ENCODE measurements at places on chromosomes 1 and 21.

- no peak for DNase-seq
These were observed 11.6 kb downstream of the CAMK2N1 start for GRCh38 chr1:20474333-20474975.

GRCh38 chr1:67611846-67612245 lies 73.2 kb upstream of the GADD45A start:
- no peak for DNase-seq

- DNase-seq, result no peak
These were observed 188.3 kb downstream of the NRIP1 start for GRCh38 chr21:14876524-14876840.

GRCh38 chr1:246724731-246725095 lies 504 bp downstream of the SCCPDH start:
- peak; percentile 46 for DNase-seq

DNA sequence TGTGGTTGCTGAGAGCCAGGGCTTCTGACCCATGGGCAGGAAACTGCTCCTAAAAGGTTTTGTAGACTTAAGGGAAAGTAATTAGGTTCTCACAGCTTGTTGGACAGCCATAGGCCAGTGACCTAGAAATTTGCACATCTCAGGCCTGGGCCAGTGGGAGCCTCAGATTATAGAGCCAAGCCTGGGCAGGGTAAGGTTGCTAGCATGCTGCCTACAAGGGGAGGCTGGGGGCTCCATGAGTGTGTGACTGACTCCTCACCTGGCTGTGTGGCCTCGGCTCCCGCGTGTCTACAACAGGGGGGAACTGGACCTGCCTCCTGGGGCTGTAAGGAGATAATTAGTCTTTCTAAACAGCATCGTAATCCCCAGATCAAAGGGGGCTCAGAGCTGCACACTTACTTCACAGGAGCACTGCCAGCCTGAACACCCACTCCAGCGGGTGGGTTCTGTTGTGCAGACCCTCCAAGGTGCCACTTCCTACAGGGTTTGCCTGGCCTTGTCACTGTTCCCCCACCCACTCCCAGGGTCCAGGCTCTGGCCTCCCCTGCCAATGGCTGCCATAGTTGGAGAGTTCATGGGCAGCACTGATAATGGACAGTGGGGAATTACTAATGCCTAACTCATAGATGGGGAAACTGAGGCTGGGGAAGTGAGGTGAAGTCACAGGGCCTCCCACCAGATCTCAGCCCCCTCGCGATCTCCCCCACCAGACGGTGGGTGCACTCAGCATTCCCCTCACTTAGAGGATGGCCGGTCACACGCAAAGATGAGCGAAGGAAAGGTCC lies 230.4 kb upstream of the TMEM51 start:
- no peak for DNase-seq

DNA sequence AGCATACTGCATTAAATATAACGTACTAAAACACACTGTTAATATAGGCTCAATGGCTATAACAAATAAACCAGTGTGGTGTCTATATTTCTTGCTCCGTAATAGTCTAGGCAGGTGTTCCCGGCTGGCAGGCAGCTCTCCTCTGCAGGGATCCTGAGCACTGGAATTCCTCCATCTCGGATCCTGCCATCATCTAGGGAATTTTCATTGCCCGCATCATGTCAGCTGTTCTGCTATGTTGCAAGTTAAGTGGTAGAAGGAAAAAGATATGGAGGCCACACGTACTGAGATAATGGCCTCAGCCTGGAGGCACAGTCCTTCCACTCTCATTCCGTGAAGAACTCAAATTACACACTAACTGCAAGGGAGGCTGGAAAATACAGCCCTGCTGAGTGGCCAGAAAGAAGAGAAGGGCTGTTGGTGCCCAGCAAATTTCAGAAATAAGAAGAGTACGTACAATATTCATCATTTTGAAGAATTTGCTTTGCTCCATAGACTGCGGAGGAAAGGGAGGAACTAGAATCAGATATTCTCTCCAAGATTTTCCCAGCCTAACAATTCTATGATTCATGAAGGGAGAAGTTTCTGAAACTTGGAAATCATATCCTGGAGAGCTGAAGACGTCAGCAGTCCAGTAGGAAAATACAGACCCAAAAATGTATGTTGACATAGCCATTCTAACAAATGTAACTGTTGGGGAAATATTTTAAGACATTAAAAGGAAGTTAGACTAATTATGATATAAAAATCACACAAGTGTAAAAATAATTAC lies 263.3 kb downstream of the MRPL39 start:
- no peak for DNase-seq

GRCh38 chr1:58785442-58786058 lies 1.7 kb upstream of the JUN start:
- DNase-seq, result no peak

GRCh38 chr1:228459091-228459993 lies 27.8 kb upstream of the RNF187 start:
- peak; percentile 89 for DNase-seq

GRCh38 chr1:243547891-243548290 lies 292.1 kb downstream of the SDCCAG8 start:
- no peak for DNase-seq

DNA sequence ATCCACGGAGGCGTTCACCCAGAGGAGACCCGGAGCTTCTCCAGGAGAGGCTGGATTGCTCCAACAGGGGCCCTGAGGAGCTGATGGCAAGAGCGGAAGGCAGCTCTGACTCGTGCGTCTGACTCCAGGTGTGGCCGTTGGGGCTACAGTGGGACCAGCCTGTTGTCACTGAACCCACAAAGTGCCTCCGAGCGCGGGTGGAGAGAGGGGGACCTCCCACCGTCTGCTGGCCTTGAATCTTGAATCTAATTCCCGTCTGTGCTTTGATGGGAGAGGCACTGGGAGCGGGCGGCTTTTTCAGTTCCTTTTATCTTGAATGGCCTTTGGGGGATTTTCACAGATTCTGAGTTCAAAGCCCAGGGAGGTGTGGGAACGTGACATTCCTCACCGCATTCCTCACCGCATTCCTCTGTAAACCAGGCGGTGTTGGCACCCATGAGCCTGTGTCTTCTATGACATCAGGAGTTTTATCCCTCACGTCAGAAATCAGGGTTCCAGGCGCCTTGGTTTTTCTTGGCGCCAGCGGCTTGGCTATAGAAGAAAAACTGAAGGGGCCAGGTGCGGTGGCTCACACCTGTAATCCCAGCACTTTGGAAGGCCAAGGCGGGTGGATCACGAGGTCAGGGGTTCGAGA lies 39.2 kb upstream of the COL18A1 start:
- DNase-seq, result peak; percentile 61
